Hepatic stellate cell (primary cell): ENCODE measurements at places on chromosomes 4 and X.

- no peak for DNase-seq
Observed at GRCh38 chr4:183532821-183533220, 28.0 kb downstream of the ING2 start.

GRCh38 chr4:10534820-10535219 lies 77.6 kb upstream of the ZNF518B start:
- no peak for DNase-seq

DNA sequence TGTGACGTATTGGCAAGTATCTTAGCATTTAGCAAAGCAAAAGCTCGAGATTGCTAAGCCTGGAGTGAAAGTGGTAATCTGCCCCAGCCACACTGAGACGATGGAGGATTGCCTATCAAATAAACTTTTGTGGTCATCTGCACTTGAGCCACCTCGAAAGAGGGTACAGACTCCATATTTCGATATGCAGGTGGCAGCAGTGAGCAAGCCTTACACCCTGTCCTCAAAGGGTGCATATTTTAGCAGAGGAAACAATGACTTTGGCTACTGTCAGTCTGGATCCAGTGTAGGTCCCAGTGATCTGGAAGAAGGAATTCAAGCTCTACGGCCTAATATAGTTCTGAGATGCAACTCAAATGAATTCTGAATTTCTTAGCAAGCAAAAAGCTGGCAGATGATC lies 153.9 kb downstream of the ATG4A start:
- no peak for DNase-seq

DNA sequence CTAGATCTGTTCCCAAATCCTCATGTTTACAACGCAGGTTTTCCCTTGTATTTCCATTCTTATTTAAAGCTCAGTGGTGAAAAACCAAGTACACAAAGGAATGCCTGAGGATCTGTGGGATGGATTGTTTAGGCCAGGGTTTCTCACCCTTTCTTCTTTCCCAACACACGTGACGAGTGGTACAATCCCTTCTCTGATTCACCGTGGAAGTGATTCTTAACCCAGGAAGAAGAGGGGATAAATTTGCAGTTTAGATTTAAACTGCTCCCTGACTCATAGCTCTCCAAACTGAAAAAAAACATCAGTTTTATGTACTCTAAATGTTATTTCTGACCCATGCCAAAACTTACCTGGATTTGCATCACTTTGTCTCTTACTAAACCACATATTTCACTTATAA lies 17.0 kb downstream of the PAQR3 start:
- no peak for DNase-seq

DNA sequence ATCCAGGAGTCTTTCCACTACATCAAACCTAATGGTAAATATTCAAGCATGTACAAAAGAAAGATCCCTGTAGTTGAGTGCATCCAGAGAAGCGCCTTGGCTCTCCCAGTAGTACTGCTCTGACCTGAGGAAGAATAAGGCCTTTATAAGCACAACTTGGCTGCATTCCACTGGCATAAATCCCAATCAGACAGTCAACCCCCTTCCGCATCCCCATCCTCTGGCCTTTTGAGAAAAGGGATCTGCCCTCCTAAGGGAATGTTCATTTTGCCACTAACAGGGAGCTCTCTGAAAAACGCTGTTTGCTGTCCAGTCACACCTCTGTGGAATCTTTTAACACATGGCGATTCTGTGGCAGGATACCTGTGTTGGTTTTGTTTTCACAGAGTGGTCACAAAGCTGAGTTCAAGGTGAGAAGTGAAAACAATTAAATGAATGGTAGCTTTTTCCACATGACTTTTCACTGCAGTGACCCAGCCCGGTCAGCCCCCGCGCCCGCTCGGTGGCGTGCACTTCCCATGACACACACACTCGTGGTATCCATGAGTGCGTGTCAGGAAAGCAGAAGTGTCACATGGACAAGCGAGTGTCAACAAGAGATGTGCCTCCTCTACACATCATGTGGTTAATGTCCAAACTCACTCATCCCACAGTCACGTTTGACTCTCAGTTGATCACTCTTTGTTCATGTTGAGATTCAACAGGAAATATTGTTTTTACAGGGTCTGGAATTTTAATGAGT lies 112.2 kb upstream of the ENPP6 start:
- DNase-seq: no peak

DNA sequence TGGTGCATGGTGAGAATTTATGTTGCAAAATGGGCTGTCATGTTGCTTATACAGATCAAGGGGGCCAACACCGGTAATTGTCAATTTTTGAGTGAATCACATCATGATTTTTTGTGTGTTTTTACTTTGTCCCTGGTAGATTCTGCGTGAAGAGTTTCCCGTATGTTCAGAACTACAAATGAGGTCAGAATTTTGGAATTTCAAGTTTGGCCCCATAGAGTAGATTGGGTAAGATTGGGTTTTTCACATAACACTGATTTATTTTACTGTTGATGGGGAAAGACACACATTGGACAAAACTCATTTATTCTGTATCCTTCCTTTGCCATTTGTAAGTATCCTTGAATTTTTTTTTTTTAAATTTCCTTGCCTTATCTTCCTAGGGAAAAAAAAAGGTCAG lies 158.5 kb upstream of the MXRA5 start:
- no peak for DNase-seq

DNA sequence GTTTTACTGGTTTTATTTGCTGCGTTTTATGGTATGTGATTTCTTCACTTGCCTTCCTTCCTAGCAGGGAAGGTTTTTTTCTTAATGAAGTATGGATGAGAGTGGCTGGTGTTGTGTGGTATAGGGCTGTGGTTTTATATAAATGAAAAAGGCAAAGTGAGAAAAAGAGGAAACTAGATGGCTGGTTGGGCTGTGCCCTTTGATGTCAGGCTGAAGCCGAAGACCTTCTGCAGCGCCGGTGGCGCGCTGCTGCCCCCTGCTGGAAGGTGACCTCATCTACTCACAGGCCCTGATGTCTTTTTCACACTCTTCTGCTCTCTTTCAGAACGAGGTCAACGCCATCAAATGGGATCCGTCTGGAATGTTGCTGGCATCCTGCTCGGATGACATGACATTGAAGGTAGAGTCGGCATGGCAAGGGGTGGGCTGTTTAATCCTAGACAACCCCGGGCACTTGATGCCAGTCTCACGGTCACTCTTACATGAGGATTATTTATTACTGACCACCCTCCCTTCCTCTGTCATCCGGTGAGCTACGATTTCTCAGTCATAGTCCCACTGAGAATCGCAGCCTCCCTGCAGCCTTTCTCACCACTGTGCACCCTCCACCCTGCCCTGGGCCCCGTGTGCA lies 56.6 kb downstream of the GPR143 start:
- DNase-seq: peak; percentile 68

- no peak for DNase-seq
Observed at GRCh38 chrX:9312922-9313867, 151.7 kb upstream of the TBL1X start.

DNA sequence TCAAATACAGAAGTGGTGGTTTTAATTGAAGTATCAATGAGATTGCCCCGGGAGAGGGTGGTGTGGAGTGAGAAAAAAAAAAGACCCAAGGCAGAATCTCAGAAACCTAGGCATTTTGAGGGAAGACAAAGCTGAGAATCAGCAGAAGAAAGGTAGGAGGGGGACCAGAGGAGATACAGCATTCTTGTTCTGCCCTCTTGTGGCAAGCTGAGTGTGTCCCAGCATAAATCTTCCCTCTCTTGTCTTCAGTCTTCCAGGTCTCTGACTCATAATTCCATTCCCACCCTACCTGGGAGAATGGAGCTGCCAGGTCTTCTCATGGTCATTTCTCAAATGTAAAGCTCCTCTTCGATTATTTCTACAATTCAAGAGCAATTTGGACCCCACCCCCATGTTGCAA lies 32.7 kb upstream of the MAGED1 start:
- peak; percentile 8 for DNase-seq

DNA sequence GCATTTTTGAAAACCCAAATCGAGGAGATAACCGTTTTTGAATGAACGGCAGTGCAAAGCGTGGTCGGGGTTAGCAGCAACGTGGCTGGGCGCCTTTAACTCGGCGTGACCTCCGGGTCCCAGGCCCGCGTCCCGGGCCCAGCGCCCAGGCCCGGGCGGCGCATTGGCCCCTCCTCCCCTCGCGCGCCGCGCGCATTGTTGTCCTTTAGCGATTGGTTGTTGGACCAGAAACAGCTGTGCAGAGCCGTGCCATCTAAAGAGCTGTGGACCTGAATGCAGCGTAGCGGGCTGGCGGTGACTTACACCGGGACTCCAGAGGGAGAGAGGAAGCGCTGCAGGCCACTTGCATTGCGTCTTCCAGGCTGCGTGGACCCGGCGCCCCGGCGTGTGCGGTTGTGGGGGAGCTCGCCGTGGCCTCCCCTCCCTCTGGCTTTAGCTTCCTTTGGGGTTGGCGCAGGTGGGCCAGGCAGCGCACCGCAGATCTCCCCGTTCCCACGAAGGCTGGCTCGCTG lies at the start of gene STOX2:
TSS of gene STOX2 (plus strand) at position 227 of the 512 bp plus-strand sequence. CDS start 1,484 bp downstream, outside the sequence.
- peak; percentile 28 for DNase-seq

DNA sequence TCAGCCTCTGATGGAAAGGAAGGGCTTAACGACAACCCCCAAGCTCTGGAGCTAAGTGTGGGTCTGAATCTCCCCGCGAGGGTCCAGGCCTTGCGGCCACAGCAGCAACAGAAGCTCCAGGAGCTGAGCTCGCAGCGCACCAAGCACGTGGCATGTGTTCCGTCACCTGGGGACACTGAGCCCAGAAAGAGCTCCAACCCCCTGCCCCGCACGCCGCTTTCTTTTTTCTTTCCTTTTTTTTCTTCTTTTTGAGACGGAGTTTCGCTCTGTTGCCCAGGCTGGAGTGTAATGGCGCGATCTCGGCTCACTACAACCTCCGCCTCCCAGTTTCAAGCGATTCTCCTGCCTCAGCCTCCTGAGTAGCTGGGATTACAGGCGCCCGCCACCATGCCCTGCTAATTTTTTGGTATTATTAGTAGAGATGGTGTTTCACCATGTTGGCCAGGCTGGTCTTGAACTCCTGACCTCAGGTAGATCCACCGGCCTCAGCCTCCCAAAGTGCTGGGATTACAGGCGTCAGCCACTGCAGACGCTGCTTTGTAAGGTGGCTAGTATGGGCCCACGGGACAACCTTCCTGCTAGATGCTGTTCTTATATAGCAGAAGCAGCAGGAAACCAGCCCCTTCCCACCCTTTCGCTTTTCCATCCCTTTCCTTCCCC lies 685 bp upstream of the TNIP2 start:
- no peak for DNase-seq

DNA sequence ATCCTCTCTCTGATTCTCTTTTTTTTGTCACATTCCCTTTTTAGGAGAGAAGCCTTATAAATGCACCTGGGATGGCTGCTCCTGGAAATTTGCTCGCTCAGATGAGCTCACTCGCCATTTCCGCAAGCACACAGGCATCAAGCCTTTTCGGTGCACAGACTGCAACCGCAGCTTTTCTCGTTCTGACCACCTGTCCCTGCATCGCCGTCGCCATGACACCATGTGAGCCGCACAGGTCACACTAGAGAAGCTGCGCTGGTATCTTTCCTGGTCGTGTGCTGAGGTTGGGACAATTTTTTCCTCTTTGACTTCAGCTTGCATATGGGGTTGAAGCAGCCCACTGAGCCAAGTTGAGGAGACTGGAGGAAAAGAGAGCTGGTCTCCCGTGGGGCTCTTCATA lies 52.1 kb downstream of the KLF8 start:
- no peak for DNase-seq

GRCh38 chrX:40149286-40150175 lies 51.8 kb upstream of the BCOR start:
- no peak for DNase-seq

- no peak for DNase-seq
Observed at GRCh38 chrX:17744896-17745523, 7.7 kb downstream of the SCML1 start.

DNA sequence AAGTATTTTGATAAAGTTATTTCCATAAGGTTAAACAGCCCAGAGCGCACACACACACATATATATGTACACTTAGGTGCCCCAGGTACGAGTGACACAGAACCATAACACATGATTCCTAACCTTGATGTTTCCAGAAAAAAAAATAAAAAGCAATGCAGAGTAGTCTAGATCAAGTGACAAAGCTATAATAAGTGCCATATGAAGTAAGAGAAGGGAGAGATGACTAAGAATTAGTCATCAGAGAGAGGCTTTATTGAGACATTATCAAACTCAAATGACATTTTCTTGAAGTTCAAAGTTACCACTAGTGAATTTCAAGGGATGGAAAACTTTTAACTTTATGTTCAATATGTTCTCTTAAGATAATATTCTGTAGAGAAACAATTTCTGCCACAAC lies 215.0 kb downstream of the HTR2C start:
- DNase-seq: no peak

DNA sequence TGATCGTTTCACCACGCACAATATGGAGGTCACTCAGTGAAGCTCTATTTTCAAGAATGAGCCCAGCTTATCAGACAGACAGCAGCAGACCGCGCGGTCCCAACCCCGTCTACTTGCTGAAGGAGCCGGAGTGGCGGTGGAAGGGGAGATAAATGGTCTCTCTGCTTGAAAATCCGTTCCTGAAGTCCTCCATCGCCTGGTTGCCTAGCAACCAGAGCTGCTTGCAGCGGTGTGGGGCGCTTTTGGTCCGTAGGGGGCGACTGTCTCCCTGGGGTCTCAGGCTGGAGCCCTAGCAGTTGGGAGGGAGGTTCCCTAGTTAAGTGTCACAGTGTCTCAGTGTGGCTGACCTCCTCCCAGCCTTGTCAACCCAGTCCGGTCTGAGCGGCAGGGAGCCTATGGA lies 8.3 kb upstream of the DLG3 start:
- no peak for DNase-seq

- no peak for DNase-seq
Observed at GRCh38 chr4:54730581-54730980, 72.8 kb downstream of the KIT start.

DNA sequence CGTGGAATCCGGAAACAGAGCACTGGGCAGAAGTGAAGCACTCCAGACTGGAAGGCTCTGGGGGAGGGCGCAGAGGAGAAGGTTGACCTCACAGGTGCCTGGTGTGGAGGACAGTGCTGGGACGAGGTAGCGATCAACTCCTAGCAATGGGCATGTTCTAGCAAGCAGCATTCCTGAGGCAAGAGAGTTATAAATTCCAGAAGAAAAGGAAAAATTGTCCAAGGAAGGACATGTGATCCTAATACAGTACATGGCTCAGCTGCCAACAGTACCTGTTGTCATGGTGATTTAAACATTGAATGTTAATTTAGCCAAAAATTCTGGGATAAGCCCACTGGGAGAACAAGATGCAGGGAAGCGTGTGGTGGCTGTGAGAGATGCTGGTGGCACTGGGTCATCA lies 8.2 kb downstream of the ARHGAP4 start:
- DNase-seq: no peak

- no peak for DNase-seq
Observed at GRCh38 chr4:66023061-66023460, 352.8 kb upstream of the EPHA5 start.

DNA sequence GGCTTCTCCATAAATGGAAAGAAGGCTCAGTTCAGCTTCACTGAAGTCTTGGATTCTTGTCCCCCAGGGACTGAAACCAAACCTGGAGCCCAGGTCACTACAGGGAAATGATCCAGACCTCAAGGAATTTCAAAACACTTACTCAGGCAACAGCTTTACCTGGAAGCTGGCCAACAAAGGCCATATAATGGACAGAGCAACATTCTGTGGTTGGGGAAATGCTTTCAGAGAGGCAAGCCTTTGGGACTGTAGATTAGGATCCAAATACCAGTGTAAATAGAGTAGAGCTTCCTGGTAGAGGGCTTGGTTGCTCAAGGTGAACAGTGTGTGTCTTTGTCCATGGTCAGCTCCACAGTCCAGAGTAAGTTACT lies 57.0 kb upstream of the PROM1 start:
- DNase-seq: peak; percentile 11

GRCh38 chr4:17647927-17648326 lies 33.5 kb downstream of the MED28 start:
- no peak for DNase-seq
